Activated T-helper 17 cell treated with anti-CD3 and anti-CD28 coated beads, Interleukin-2, amount 50 U/mL, for 72 hours (primary cell): ENCODE measurements at places on chromosomes 3 and 15.

- H3K27me3 ChIP-seq, result peaks cover 15% of the 10 kb centered on the region
- H3K36me3 ChIP-seq, result no peaks in the 10 kb centered on the region
- H3K4me1 ChIP-seq, result no peaks in the 10 kb centered on the region
- no peak overlapping the region for H3K27ac ChIP-seq
- no peak overlapping the region for H3K4me3 ChIP-seq
- no peak for ATAC-seq
These were observed 311.5 kb upstream of the ROPN1 start for GRCh38 chr3:124303305-124303910.

DNA sequence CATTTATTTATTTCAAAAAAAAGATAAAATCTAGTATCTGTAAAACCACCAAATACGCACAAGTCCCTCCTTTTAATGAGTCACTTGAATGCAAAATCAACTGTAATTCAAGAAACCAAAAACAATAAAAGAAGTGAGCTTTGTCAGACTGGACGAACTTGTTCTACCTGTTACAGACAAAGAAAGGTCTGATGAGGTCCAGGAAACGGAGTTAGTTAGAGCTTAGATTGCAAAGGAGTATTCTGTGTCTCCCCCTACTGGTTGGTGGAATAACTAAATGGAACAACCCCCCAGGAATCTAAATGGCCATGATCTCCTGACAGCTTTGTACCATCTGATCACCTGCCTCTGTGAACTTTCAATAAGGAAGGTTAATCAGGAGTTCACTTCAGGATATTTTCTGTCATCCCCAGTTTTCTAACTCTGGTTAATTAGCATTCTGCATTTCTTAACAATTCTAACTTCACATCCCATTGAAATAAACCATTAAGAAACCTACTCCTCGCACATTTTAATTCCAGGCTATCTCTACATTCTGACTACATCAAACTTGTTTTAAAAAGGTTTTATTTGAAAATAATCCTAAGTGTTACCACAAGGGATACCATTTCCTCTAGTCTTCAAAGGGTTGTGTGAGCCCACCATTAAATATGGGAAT is 333.0 kb upstream of the SATB1 start:
- peak; percentile 97 for ATAC-seq
- H3K4me3 ChIP-seq, result peak overlapping the region; percentile 21
- no peaks in the 10 kb centered on the region for H3K36me3 ChIP-seq
- peak overlapping the region; percentile 69 for H3K27ac ChIP-seq
- H3K27me3 ChIP-seq, result no peaks in the 10 kb centered on the region

DNA sequence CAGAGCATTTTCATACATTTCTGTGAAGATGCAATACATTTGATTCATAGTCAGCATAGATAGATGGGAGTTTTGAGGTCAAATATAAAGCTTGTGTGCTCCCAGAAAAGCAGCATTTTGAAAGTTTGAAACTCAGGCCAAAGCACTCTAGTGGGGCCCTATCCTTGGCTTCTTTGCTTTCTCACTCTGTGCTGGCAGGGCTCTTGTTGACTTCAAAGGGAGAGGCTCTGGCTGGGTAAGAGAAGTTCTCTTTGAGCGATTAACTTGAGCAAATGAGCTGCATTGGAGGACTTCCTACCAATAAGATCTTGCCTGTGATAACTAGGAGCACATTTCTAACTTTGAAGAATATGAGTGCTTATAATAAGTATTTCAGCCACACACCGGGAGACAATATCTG is 214.0 kb upstream of the RARB start:
- ATAC-seq, result no peak
- H3K4me1 ChIP-seq, result no peaks in the 10 kb centered on the region
- H3K27me3 ChIP-seq, result no peaks in the 10 kb centered on the region
- H3K36me3 ChIP-seq, result no peaks in the 10 kb centered on the region
- no peak overlapping the region for H3K27ac ChIP-seq

DNA sequence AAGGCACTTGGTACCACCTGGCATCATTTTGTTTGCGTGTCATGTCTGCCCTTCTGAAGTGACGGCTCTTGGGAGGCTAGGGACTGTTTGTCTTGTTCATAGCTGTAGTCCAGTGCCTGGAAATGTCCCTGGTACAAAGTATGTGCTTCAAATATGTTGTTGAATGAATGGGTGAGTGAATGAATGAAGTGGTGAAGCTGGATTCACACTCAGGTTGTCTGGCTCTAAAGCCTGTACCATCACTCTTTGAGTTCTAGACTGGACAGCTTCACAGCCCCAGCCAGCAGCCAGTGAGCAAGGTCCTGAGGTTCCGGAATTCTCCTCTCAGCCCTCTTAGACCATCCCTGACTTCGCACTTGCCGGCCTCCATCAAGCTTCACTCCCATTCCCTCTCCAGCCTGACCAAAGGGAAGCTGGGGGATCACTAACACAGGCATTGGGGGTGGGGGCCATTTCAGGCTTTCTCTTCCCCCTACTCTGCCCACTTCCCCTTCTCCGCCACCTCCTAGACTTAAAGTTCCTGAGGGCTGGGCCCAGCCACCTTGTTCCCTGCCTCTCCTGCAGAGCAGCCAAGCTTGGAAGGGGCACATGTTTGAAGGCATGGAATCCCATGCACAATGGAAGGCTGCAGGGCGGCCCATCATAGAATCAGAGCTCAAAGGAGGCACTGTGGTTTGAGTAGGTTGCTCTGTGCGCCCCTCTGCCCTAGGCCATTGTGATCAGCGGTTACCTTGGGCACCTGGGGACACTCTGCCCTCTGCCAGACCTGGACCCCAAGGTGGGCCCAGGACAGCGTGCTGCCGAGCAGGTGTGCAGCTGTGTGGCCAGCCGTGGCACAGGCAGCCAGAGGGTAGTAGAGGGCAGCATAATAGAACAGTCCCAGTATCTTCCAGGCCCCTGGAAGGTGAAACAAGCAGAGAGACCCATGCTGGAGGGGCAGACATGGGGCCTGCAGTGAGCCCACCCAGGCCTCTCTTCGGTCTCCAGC is 7.7 kb downstream of the STRA6 start:
- no peaks in the 10 kb centered on the region for H3K4me1 ChIP-seq
- no peaks in the 10 kb centered on the region for H3K36me3 ChIP-seq
- no peak overlapping the region for H3K27ac ChIP-seq
- H3K27me3 ChIP-seq, result no peaks in the 10 kb centered on the region
- ATAC-seq, result no peak

- H3K27me3 ChIP-seq, result no peaks in the 10 kb centered on the region
- H3K27ac ChIP-seq, result no peak overlapping the region
- no peak for ATAC-seq
These were observed 317.0 kb upstream of the TPRG1 start for GRCh38 chr3:188854772-188855149.

GRCh38 chr3:68336042-68336441 is 596.3 kb downstream of the TAFA4 start:
- H3K36me3 ChIP-seq, result no peaks in the 10 kb centered on the region
- no peak for ATAC-seq
- no peak overlapping the region for H3K27ac ChIP-seq
- H3K4me1 ChIP-seq, result no peaks in the 10 kb centered on the region
- no peak overlapping the region for H3K4me3 ChIP-seq
- H3K27me3 ChIP-seq, result no peaks in the 10 kb centered on the region

GRCh38 chr3:42610976-42611375 is 10.5 kb downstream of the NKTR start:
- peaks cover 80% of the 10 kb centered on the region for H3K36me3 ChIP-seq
- H3K27me3 ChIP-seq, result no peaks in the 10 kb centered on the region
- peak overlapping the region; percentile 79 for H3K27ac ChIP-seq
- peak overlapping the region; percentile 51 for H3K4me3 ChIP-seq
- H3K4me1 ChIP-seq, result peaks cover 46% of the 10 kb centered on the region

- no peak overlapping the region for H3K27ac ChIP-seq
- H3K4me1 ChIP-seq, result no peaks in the 10 kb centered on the region
- H3K27me3 ChIP-seq, result no peaks in the 10 kb centered on the region
- H3K4me3 ChIP-seq, result no peak overlapping the region
These were observed 200.8 kb upstream of the STRIT1 start for GRCh38 chr3:155494332-155494731.

GRCh38 chr3:181497358-181497757 is 214.4 kb upstream of the SOX2 start:
- H3K27ac ChIP-seq, result no peak overlapping the region
- H3K4me1 ChIP-seq, result no peaks in the 10 kb centered on the region
- H3K4me3 ChIP-seq, result no peak overlapping the region
- no peak for ATAC-seq

DNA sequence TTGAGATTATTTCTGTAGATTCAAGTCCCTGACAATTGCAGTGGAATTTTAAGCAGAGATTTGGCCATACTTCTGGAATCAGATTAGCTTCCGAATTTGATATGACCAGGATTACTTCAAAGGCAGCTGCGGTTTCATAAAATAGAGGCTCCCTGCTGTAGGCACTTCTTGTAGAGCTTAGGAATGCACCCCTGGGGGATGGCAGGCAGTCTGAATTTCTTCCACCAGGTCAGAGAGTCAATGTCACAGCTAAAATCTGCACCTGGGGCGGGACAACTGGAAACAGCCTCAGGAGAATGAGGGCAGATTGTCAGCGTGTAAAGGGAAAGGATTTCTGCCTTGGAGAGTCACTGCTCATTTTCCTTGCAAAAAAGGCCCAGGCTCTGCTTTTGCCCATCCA is 182.6 kb downstream of the ARRDC4 start:
- ATAC-seq, result no peak
- H3K27ac ChIP-seq, result no peak overlapping the region
- H3K4me3 ChIP-seq, result no peak overlapping the region

- H3K27ac ChIP-seq, result no peak overlapping the region
- H3K4me3 ChIP-seq, result no peak overlapping the region
- no peaks in the 10 kb centered on the region for H3K36me3 ChIP-seq
- no peaks in the 10 kb centered on the region for H3K27me3 ChIP-seq
- ATAC-seq, result no peak
These were observed 240.0 kb upstream of the GBE1 start for GRCh38 chr3:82001276-82001923.

GRCh38 chr3:144773350-144773749 is 801.7 kb downstream of the DIPK2A start:
- no peaks in the 10 kb centered on the region for H3K27me3 ChIP-seq
- H3K4me1 ChIP-seq, result no peaks in the 10 kb centered on the region
- ATAC-seq, result no peak
- H3K36me3 ChIP-seq, result no peaks in the 10 kb centered on the region

GRCh38 chr3:12947504-12948369 is 106.4 kb upstream of the RPL32 start:
- H3K27me3 ChIP-seq, result no peaks in the 10 kb centered on the region
- no peak for ATAC-seq
- H3K4me3 ChIP-seq, result peak overlapping the region; percentile 75
- peak overlapping the region; percentile 96 for H3K27ac ChIP-seq
- H3K36me3 ChIP-seq, result peaks cover 10% of the 10 kb centered on the region

DNA sequence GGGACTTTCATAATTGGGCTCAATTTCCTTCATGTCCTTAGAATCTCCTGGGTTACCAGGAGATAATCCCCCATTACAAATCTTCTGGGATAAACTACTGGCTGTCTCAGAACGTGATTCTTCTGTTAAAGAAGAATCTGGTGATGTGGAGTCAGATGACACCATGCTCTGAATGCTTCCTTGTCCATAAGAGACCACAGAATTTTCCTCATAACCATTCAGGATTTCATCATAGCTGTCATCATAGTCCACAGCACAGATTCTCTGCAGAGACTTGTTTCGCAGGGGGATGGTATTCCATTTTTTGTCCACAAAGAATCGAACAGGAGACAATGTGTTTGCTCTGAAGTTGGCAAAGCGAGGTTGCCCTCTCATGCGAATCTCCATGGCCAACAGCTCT is 109.8 kb upstream of the TSPAN3 start:
- ATAC-seq, result no peak
- no peaks in the 10 kb centered on the region for H3K27me3 ChIP-seq
- no peaks in the 10 kb centered on the region for H3K36me3 ChIP-seq
- no peak overlapping the region for H3K4me3 ChIP-seq
- H3K4me1 ChIP-seq, result peaks cover 15% of the 10 kb centered on the region

DNA sequence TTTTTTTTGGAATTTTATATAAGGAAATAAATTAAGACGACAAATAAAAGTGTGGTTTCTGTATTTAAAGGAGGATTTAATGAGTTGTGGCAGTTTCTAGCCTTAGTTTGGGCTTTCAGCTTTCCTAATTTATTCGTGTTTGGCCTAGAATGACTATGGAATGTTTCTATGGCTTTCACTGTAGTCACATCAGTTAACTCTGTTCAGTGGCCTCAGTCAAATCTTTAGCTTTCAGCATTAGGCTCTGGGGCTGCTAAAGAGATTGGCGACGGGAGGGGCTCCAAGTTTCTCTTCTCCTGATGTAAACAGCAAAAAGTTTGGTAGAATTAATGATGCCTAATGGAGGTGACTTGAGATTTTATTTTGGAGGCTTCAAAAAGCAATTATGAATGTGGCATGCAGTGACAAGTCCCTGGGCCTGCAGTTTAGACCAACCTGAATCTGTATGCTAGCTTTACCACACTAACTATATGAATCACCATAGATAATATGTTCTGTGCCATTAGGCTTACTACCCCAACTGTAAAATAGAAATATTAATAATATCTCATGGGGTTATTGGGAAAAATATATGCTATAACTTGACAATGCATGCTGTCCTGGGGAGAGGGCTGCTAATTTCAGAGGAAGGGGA is 47.1 kb upstream of the ADGRG7 start:
- no peak overlapping the region for H3K27ac ChIP-seq
- H3K4me3 ChIP-seq, result no peak overlapping the region
- no peak for ATAC-seq
- H3K4me1 ChIP-seq, result peaks cover 4% of the 10 kb centered on the region
- H3K36me3 ChIP-seq, result no peaks in the 10 kb centered on the region
- H3K27me3 ChIP-seq, result no peaks in the 10 kb centered on the region

- H3K27ac ChIP-seq, result no peak overlapping the region
- no peak overlapping the region for H3K4me3 ChIP-seq
- no peaks in the 10 kb centered on the region for H3K27me3 ChIP-seq
- no peaks in the 10 kb centered on the region for H3K36me3 ChIP-seq
These were observed 30.2 kb downstream of the BCL2L10 start for GRCh38 chr15:52082197-52083036.

DNA sequence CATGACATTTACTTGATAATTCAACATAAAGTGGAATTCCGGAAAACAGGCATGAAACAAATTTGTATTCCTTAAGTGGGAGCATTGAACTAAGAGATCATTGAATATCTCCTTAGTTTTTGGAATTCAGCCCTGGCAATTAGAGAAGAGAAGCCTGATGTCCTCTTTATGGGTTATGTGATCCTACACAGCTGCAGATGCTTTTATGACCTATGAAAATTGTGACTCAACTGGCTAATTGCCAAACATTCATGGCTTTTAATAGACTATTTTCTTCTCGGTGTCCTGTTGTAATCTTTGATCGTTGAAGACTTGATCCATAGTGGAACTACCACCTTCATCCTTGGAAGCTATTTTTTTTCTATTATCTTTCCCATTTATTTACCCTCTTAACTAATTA is 46.1 kb downstream of the AGBL1 start:
- no peak for ATAC-seq
- H3K4me1 ChIP-seq, result no peaks in the 10 kb centered on the region

DNA sequence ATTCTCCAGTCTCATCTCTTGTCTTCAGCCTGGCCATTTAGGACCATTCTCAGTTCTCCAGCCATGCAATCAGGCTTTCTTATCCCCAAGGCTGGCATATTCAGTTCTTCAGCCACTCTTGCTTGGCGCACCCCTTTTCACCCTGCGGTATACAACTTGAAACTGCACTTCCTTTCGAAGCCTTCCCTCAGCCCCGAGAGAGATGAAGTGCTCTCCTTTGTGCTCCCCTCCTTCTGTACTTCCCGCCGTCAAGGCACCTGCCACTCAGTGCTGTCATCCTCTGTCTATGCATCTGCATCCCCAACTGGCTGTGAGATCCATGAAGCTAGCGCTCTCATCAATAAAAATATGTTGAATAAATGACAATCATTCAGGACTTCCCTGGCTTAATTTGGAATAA is 45.7 kb downstream of the MORC1 start:
- H3K27ac ChIP-seq, result no peak overlapping the region
- H3K27me3 ChIP-seq, result peaks cover 30% of the 10 kb centered on the region
- ATAC-seq, result no peak
- no peaks in the 10 kb centered on the region for H3K36me3 ChIP-seq
